Naive thymus-derived CD8-positive, alpha-beta T cell (primary cell): ENCODE measurements at places on chromosomes 13 and 19. TPM values are rescaled to one million over a fixed set of nuclear protein-coding genes. Genes with fewer than 3 reads are reported as not detected.

The FPR1 gene
- not detected for total RNA-seq

- no peak for DNase-seq
- H3K27me3 ChIP-seq, result peaks cover 34% of the 10 kb centered on the region
- H3K36me3 ChIP-seq, result no peaks in the 10 kb centered on the region
- H3K4me3 ChIP-seq, result no peak overlapping the region
- no peak overlapping the region for H3K27ac ChIP-seq
Measured at GRCh38 chr19:55189403-55189835, 9.3 kb upstream of the SYT5 start.

GRCh38 chr19:13979244-13979615, 26.9 kb downstream of the RFX1 start:
- H3K36me3 ChIP-seq, result peaks cover 10% of the 10 kb centered on the region
- H3K27ac ChIP-seq, result peak overlapping the region; percentile 75
- peaks cover 49% of the 10 kb centered on the region for H3K4me1 ChIP-seq
- peak overlapping the region; percentile 55 for H3K4me3 ChIP-seq
- H3K27me3 ChIP-seq, result no peaks in the 10 kb centered on the region

The CD177 gene
- not detected for total RNA-seq

- peak within 1 kb of the TSS; percentile 81 for H3K27ac ChIP-seq
- peak; percentile 100 for DNase-seq
- no peaks in the 10 kb centered on the region for H3K27me3 ChIP-seq
- H3K36me3 ChIP-seq, result no peaks in the 10 kb centered on the region
Measured at GRCh38 chr19:19063183-19064097, at the start of gene SLC25A42. Gene SLC25A42 (plus strand): TSS chr19:19063994. CDS start chr19:19096125, 32,131 bp downstream.

DNA sequence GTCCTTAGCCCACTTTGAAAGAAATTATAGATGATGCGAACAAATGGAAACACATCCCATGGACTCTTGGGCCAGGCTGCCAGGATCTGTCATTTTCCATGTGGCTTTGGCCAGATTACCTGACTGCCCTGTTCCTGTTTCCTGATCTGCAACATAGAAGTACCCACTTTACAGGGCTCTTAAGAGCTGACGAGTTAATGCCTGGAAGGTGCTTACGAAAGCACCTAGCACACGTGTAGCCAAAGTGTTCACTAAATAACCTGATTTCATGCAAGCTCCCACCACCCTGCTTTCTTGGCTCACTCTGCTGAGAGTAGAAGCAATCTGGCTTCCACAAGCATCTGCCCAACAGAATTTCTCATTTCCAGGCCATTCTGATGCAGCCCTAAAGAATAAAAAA, 575.2 kb downstream of the MYO16 start:
- no peaks in the 10 kb centered on the region for H3K36me3 ChIP-seq
- no peaks in the 10 kb centered on the region for H3K4me1 ChIP-seq
- no peak overlapping the region for H3K4me3 ChIP-seq

The LMTK3 gene
- total RNA-seq, result 21.5 TPM

GRCh38 chr19:40604171-40604646, 3.0 kb downstream of the LTBP4 start:
- peaks cover 9% of the 10 kb centered on the region for H3K27me3 ChIP-seq
- peaks cover 71% of the 10 kb centered on the region for H3K4me1 ChIP-seq
- DNase-seq, result no peak
- H3K36me3 ChIP-seq, result no peaks in the 10 kb centered on the region
- H3K27ac ChIP-seq, result peak overlapping the region; percentile 95
- peak overlapping the region; percentile 80 for H3K4me3 ChIP-seq

GRCh38 chr19:8663920-8664670, 33.7 kb downstream of the NFILZ start:
- H3K27me3 ChIP-seq, result no peaks in the 10 kb centered on the region
- no peaks in the 10 kb centered on the region for H3K36me3 ChIP-seq
- H3K4me3 ChIP-seq, result peak overlapping the region; percentile 67
- peak; percentile 19 for DNase-seq

GRCh38 chr13:98746968-98747367, 5.5 kb downstream of the SLC15A1 start:
- H3K27ac ChIP-seq, result no peak overlapping the region
- no peak for DNase-seq
- no peaks in the 10 kb centered on the region for H3K36me3 ChIP-seq
- H3K4me3 ChIP-seq, result no peak overlapping the region
- H3K4me1 ChIP-seq, result no peaks in the 10 kb centered on the region

- H3K4me3 ChIP-seq, result no peak overlapping the region
- no peak overlapping the region for H3K27ac ChIP-seq
- peaks cover 18% of the 10 kb centered on the region for H3K27me3 ChIP-seq
- DNase-seq, result no peak
Measured at GRCh38 chr19:45917421-45918091, 3.0 kb upstream of the NANOS2 start.

GRCh38 chr19:56108447-56109195, 12.5 kb downstream of the ZNF787 start:
- H3K36me3 ChIP-seq, result no peaks in the 10 kb centered on the region
- no peaks in the 10 kb centered on the region for H3K27me3 ChIP-seq
- H3K4me3 ChIP-seq, result no peak overlapping the region
- no peak overlapping the region for H3K27ac ChIP-seq
- H3K4me1 ChIP-seq, result peaks cover 69% of the 10 kb centered on the region

DNA sequence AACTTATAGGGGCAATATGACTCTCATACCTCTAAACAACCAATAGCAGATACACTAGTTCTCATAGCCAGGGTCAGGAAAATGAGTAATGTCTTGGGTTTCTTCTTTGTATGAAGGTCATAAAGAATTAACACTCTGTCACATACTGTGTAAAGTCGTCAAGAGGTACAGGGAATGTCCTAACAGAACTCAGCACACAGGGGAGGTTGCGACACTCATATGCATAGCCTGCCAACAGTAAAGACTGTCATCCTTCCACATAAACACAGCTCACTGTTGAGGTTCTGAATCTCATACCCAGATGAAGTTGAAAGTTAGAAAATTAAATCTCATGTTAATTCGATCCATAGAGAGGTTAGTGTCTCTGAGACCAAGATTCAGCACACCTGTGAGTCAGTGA, 34.2 kb upstream of the ZNF254 start:
- no peaks in the 10 kb centered on the region for H3K27me3 ChIP-seq
- no peak for DNase-seq
- H3K36me3 ChIP-seq, result peaks cover 87% of the 10 kb centered on the region
- H3K4me3 ChIP-seq, result no peak overlapping the region

DNA sequence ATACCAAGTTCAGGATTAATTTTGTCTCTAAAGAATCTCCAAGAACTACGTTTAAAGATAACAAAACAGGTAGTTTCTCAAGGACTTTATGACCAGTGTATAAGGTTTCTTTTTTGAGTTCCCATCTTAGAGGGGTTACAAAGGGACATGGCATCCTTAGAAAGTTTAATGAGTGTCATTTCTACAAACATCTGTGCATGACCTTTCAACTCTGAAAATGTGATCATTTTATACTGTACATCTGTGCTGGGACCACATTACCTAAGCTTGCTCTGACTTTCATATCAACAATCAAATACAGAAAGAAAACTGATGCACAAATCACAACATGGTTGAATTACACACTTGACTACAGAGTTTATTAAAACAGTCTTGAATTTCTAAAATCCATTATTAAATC, 37.1 kb downstream of the KLF12 start:
- no peak for DNase-seq
- peak overlapping the region; percentile 65 for H3K27ac ChIP-seq
- H3K36me3 ChIP-seq, result peaks cover 4% of the 10 kb centered on the region
- H3K4me1 ChIP-seq, result peaks cover 73% of the 10 kb centered on the region
- H3K4me3 ChIP-seq, result no peak overlapping the region
- H3K27me3 ChIP-seq, result no peaks in the 10 kb centered on the region

GRCh38 chr19:5153601-5154128, 184.8 kb downstream of the KDM4B start:
- H3K36me3 ChIP-seq, result peaks cover 9% of the 10 kb centered on the region
- DNase-seq, result no peak
- no peaks in the 10 kb centered on the region for H3K27me3 ChIP-seq

The C13orf46 gene
- 15.6 TPM for total RNA-seq

- no peak overlapping the region for H3K4me3 ChIP-seq
- H3K4me1 ChIP-seq, result peaks cover 10% of the 10 kb centered on the region
- no peak for DNase-seq
- H3K27me3 ChIP-seq, result no peaks in the 10 kb centered on the region
- peak overlapping the region; percentile 25 for H3K27ac ChIP-seq
- peaks cover 3% of the 10 kb centered on the region for H3K36me3 ChIP-seq
Measured at GRCh38 chr19:4660181-4660791, 9.9 kb downstream of the MYDGF start.

GRCh38 chr19:44891016-44891882, at the start of gene TOMM40:
Gene TOMM40 (plus strand): TSS chr19:44891254. CDS start chr19:44891416, 162 bp downstream.
- H3K36me3 ChIP-seq, result peaks cover 38% of the 10 kb centered on the region
- H3K27ac ChIP-seq, result peak within 1 kb of the TSS; percentile 96
- peak within 1 kb of the TSS; percentile 82 for H3K4me3 ChIP-seq
- H3K27me3 ChIP-seq, result no peaks in the 10 kb centered on the region
- H3K4me1 ChIP-seq, result peaks cover 31% of the 10 kb centered on the region

The URAD gene
- total RNA-seq, result not detected
